AG09309 (cell line): ENCODE measurements at places on chromosomes 1 and 21.
A peak's percentile ranks its signal among the peaks of the same experiment; 100 is the strongest.

DNA sequence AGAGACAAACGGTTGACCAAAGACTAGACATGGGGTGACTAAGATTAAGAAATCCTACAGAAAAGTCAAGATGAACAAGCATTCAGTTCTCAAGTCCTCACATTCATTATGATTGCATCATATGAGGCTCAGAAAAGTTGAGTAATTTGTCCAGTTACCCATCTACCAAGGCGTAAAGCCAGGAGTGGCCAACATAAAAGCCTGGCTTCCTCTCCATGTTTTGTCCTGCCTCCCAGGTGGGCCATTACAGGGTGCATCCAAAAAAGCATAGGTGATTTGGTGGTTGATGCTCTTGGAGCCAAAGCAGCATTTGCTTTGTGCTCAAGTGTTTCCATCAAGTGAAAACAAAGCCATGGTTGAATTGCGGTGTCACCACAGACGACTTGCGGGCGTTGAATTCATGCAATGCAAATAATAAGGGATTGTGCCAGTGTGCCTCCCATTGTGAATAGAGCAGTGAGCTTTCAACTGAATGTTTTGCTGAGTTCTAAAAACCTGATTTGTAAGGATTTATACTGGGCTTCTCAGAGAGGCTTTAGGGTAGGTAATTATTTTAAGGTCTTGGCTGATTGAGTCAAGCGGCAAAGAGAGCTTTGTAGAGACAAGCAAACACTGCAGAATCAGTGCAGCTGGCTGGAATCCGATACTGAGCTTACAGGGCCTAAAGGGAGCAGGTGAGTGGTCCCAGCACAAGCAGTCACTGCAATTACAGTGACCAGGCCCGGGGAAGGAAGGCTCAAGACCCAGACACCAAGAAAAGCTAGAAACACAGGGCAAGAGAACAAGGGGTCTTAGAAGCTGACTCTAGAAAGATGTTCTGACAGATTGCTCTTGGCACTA, 54.1 kb downstream of the KCNJ15 start:
- DNase-seq = peak; percentile 76

DNA sequence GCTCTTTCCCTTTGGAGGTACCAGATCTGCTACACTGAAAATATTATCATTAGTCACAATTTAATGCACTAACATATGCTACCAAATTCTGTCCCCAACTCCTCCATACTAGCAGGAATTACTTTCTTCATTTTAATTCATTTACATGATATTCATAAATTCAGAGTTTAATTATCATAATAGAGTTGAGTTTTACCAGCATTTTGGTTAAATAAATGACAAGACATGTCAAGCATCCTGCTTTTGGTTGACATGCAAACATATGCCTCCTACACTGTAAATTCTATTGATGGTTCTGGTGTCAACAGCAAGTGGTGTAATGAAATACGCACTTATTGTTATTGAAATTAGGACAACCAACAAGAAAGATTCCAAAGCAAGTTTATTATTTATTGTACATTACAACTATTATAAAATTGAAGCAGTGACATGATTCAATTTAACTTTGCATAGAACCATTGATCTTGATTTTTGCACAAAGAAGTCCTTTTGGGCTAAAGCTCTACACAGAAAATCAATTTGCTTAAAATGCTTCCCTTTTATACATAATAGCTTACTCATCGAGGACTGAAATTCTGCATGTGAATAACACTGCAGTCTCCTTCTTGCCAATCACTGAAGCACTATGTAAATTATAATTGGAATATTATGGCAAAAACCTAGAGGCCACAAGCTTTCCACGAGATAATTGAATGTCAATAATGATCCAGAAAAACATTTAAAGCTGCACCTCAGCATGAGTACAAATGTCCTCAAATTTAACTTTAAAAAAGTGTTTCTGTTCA, 728.6 kb upstream of the ADGRL2 start:
- DNase-seq = no peak

- DNase-seq = no peak
Observed at GRCh38 chr21:17295997-17296396, 216.8 kb upstream of the CXADR start.

DNA sequence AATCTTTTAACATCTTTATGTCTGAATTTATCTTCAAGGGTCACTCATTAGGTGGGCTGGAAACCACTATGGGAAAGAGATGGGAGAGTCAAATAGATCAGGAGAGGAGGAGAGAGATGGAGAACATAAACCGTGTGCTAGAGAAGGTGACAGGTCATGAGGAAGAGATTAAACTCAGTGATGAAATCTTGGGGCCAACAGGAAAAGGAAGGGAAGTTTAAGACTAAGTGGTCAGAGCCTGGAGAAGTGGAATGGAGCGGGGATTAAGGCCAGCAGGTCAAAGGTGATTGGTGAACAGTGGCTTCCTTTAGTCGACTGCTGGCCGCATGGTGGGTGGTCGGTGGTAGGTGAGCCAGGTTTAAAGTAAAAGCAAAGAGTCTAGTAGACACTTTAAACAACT, 169.3 kb upstream of the IVNS1ABP start:
- DNase-seq = no peak

DNA sequence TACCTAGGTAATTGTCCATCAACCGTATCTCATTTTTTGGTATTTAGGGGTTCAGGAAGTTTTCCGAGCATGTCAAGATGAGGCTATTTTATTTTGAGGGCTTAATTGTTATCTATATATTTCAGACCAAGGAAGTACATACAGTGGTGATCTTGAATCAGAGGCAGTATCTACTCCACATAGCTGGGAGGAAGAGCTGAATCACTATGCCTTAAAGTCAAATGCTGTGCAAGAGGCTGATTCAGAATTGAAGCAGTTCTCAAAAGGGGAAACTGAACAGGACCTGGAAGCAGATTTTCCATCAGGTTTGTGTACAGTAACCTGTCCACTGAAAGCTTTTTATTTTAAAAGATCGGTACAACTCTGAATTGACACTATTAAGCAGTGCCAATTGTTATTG, 130.2 kb downstream of the ZMYM4 start:
- no peak for DNase-seq

DNA sequence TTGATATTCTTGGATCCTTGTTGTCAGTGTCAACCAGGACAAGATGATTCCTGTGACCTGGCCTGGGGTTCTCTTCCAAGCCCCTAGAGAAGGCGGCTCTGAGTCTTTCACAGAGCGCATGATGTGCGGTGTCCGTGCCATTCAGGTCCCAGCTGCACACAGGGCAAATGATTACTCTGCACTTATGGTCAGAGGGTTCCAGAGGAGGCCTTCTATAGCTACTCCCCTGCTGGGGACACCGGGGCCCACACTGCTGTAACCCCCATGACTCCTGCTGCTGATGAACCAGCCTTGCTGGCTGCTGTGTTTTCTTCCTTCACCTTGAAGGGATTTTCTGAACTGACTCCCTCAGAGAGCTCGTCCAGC, 1.5 kb downstream of the PTGFRN start:
- no peak for DNase-seq

DNA sequence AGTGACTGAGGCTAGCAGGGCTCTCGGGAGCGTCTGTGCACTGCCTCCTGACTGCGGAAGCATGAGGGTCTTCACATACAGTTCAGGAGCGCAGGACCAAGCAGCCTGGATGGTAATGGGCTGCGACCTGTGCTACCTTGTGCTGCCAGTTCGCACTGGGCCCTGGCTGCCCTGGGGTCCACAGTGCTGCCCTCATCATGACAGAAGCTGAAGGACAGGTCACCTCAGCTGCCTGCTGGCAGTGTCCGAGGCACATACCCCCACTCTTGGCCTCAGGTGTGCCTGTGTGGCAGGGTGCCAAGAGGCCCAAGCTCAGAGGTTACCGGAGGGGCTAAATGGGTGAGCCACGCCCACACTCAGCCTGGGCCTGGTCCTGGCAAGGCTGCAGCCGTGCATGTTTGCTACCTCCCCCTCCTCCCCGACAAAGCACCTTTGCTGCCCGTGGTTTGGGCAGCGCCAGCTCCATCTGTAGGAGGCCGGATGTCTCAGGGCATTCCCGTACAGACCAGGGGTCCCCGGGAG, 4.4 kb downstream of the JMJD4 start:
- DNase-seq = no peak
